ENCODE measurements at places on chromosomes 13 and 19.

- DNase-seq, result no peak
These were observed 11.9 kb upstream of the PIK3R2 start for GRCh38 chr19:18141031-18141430.

- no peak for DNase-seq
These were observed 30.1 kb downstream of the EPS15L1 start for GRCh38 chr19:16441661-16442162.

DNA sequence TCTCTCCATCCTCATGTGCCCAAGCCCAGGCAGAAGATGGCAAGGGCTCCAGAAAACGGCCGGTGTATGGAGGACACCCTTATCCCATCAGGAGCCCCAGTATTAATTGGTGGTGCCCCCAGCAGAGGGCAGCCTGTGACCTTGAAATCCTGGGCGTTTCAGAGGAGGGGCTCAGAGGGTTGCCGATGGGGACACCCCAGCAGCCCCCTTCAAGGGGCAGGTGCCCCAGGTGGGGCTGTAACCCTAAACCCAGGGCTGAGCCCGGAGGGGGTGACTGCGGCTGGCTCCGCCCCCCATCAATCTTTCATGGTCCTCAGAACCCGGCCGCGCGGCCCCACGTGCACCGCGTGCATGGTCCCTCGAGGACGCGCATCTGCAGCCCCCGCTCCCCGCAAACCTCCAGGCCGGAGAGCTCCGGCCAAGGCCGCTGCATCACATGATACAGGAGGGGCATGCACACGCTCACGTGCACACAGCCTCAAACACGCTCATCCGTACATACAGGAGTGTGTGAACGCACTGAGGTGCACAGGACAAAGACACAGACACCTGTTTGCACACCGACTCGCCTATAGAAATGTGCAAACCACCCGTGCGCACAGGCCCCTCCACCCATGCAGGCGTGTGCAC lies 949 bp downstream of the RAB3A start:
- no peak for DNase-seq

- DNase-seq, result no peak
These were observed 6.9 kb downstream of the CAPN12 start for GRCh38 chr19:38737281-38737865.

Measured in NCI-H1417 treated with DMSO at 0.1 percent for 48 hours (cell line).